Stomach (tissue), 19 donors: ENCODE measurements at places on chromosomes 6 and 20. TPM values are rescaled to one million over a fixed set of nuclear protein-coding genes. Genes with fewer than 3 reads are reported as not detected.

The VWA7 gene
- 4.2 TPM for total RNA-seq

The LSM2 gene
- not detected for total RNA-seq

GRCh38 chr6:20678831-20679352, 144.6 kb downstream of the CDKAL1 start:
- H3K27me3 ChIP-seq = no peaks in the 10 kb centered on the region
- H3K4me3 ChIP-seq = no peak overlapping the region
- no peak for DNase-seq
- no peak overlapping the region for H3K27ac ChIP-seq
- peaks cover 8% of the 10 kb centered on the region for H3K4me1 ChIP-seq
- no peaks in the 10 kb centered on the region for H3K36me3 ChIP-seq

DNA sequence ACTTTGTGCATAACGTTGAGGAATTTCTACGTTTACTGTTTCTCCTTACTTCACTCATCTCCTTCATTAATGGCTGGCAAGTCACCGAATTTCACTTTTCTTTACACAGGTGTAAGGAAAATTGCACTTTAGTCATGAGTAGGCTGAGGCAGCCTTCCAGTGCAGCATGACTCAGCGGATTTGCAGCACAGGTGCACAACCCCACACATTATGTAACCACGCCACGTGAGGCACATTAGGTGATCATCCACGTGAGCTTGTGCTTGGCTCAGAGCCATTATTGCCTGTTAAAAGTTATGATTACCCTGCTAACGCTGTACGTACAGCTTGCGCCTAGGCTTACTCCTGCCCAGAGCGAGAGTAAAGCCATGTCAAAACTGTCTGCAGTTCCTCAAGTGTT, 158.8 kb downstream of the NKAIN2 start:
- H3K4me1 ChIP-seq = no peaks in the 10 kb centered on the region
- no peaks in the 10 kb centered on the region for H3K36me3 ChIP-seq
- DNase-seq = peak; percentile 91
- no peak overlapping the region for H3K4me3 ChIP-seq

GRCh38 chr20:10758446-10758845, 84.6 kb upstream of the JAG1 start:
- no peaks in the 10 kb centered on the region for H3K4me1 ChIP-seq
- H3K27me3 ChIP-seq = no peaks in the 10 kb centered on the region
- no peak overlapping the region for H3K4me3 ChIP-seq
- no peak overlapping the region for H3K27ac ChIP-seq
- no peaks in the 10 kb centered on the region for H3K36me3 ChIP-seq
- DNase-seq = no peak

DNA sequence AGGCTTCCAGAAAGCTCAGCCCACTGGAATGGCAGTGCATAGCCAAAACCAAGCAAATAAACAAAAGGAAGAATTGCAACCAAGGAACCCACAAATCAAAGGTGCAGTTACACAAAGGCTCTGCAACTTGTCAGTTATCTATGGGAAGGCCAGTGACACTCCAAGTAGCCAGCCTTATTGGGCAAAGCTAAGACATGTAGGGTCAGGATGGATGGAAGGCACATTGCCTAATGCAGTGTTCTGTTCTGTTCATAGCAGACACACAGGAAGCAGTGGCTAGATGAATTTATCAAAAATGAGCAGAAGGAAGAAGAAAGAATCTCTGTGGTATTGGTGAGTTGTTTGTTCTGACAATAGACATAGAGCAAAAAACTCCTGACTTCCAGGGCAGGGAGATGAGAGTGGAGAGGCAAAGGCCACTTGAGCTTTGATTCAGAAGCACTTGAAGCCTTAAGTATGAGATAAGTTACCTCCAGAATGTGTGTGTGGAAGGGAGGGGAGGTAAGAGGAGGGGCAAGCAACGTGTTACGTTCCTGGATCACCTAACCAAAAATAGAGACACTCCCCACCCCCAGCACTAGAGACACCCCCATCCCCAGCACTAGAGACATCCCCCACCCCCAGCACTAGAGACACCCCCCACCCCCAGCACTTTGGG, 57.9 kb upstream of the AKAP12 start:
- DNase-seq = no peak
- no peaks in the 10 kb centered on the region for H3K4me1 ChIP-seq
- no peaks in the 10 kb centered on the region for H3K36me3 ChIP-seq
- H3K4me3 ChIP-seq = no peak overlapping the region
- H3K27me3 ChIP-seq = no peaks in the 10 kb centered on the region
- no peak overlapping the region for H3K27ac ChIP-seq
